ENCODE measurements at places on chromosomes 2 and 18.

DNA sequence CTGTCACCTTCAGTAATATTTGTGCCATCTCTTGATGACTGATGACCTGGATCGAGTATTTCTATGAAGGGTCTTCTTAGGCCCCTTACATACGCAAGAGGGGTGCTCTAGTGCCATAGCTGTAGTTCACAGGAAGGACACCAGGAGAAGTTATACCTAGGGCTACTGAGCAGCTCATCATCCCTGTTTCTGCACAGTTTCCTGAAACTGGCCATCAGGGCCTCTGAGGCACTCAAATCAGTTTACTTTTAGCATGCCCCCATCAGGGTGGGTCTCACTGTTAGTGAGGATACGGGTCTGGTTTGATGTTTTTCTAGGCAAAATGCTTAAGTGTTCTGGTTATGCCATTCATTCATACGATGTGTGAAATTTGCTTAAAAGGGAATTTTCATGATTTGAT lies 20.0 kb upstream of the FBLN7 start:
- DNase-seq: no peak

GRCh38 chr2:37615804-37616676 lies 55.4 kb downstream of the CDC42EP3 start:
- DNase-seq: peak; percentile 47

DNA sequence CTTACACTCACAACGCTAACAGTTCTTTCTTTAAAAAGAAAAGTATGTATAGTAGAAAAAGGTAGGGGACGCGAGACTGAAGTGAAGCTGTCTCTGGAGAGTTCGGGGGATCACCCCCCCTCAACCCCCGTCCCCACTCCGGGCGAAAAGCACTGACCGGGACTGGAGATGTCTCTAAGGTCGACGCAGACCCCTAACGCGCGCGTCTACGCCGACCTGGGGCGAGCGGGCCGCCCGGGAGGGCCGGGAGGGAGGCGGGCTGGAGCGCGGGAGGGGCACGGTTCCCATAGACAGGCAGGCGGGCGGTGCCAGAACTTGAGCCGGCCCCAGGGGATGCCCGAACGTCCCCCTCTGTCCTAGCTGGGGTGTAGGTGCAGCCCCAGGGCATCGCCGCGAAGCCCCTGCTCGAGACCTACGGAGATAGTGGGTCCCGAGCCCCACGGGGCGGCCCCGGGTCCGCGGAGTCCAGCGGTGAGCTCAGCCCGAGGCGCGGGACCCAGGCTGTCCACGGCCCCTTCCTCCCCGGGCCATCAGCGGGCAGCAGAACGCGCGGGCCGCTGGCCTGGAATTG lies 82.2 kb downstream of the CHRNA1 start:
- DNase-seq: peak; percentile 49

GRCh38 chr2:60530660-60531281 lies 22.7 kb downstream of the BCL11A start:
- DNase-seq: no peak

GRCh38 chr18:61735564-61736102 lies 157.2 kb downstream of the RNF152 start:
- no peak for DNase-seq

DNA sequence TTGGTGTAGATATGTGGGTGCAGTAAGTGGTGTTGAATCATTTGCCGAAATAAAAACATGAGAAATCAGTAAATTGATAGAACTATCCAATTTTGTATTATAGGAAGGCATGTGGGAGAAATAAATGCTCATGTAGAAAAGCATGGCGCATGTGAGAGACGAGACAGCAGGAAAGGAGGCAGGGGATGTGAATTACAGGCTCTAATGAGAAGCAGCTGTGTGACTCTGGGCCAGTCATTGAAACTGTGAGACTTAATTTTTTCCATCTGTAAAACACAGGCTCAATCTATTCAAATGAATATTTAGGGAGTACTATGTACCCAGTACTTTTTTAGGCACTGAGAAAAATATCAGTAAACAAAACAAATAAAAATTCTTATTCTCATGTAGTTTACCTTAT lies 42.6 kb upstream of the MAP3K20 start:
- no peak for DNase-seq

DNA sequence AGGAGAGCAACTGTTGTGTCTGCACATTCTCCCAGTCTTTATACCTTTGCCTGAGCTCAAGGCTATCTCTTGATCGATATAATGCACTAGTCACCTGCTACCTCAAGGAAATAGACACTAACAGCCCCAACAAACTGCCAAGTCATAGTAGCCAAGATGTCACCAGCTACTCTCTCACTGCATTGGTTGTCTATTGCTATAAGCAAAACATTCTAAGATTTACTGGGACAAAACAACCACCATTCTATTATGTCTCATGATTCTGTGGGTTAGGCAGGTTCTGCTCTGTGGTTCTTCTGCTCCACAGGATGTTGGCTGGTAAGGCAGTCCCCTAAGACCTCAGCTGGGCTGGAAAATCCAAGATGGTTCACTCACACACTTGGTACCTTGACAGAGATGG lies 28.5 kb upstream of the MLPH start:
- no peak for DNase-seq

- no peak for DNase-seq
Observed at GRCh38 chr2:238527565-238527964, 100.8 kb downstream of the ASB1 start.

- no peak for DNase-seq
Observed at GRCh38 chr18:56962322-56962721, 184.6 kb upstream of the BOD1L2 start.

GRCh38 chr2:98835831-98836385 lies 100.1 kb downstream of the CRACDL start:
- DNase-seq: no peak

DNA sequence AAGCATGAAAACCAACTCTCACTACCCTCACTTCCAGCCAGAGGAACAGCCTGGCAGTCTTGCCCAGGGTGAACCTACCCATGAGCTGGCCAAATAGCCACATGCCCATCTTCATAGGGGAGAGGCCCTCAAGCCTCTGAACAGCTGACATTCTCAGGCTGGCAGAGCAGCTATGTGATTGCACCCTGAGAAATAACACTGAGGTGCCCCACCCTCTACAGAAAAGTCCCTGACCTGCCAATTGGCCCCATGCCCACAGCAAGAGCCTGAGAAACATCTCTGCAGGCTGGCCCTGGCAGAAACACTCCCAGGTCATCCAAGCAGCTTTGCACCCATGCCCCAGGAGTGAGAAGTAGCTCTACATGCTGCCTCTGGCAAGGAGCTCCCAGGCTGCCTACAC lies 127.4 kb upstream of the OTX1 start:
- no peak for DNase-seq

- DNase-seq: no peak
Observed at GRCh38 chr18:3179430-3180089, 40.2 kb downstream of the MYOM1 start.

GRCh38 chr2:54604871-54605270 lies 118.6 kb upstream of the EML6 start:
- no peak for DNase-seq

- no peak for DNase-seq
Observed at GRCh38 chr18:58446391-58447060, 182.4 kb downstream of the ALPK2 start.

GRCh38 chr18:22673182-22673862 lies 255.6 kb upstream of the CTAGE1 start:
- no peak for DNase-seq

GRCh38 chr2:100983684-100984310 lies 18.3 kb upstream of the RPL31 start:
- no peak for DNase-seq

GRCh38 chr2:213149949-213150314 lies 1.5 kb downstream of the IKZF2 start:
- no peak for DNase-seq

DNA sequence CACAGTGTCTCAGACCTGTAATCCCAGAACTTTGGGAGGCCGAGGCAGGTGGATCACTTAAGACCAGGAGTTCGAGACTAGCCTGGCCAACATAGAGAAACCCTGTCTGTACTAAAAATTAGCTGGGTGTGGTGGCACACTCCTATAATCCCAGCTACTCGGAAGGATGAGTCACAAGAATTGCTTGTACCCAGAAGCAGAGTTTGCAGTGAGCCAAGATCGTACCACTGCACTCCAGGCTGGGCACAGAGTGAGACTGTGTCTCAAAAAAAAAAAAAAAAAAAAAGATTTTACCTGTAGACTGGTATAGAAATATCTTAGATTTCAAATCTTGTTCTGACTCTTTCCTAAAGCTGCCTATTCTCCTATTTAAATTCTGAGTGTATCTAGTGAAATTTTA lies 7.2 kb upstream of the KLHL29 start:
- no peak for DNase-seq

GRCh38 chr2:124258140-124258880 lies 233.2 kb downstream of the CNTNAP5 start:
- no peak for DNase-seq

DNA sequence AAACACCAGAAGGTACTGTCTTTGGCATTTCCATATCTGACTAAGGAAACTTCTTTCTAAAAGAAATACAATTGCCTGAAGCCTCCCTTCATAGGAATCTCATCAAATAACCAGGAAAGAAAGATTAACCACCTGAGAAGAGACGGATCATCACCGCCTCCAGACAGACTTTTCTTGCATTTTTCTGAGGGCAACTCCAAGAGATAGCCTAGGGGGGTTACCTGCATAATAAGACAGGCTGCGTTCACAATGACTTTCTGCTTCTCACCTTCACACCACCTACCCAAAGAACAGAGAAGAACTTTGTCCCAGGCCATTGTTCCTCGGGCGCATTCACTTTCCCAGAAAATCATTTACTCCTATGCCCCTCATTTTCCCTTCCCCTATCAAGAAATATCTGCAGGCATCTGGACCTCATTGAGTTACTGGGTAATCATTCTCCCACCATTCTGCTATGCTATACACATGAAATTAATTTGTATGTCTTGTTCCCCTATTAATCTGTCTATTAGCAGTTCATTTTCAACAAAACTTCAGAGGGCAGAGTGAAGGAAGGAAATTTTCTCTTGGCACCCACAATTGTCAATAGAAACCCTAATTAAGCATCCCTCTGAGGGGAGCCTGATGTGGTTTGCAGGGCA lies 8.3 kb upstream of the POMC start:
- no peak for DNase-seq

GRCh38 chr2:98242003-98242402 lies 104.3 kb upstream of the CNGA3 start:
- no peak for DNase-seq

DNA sequence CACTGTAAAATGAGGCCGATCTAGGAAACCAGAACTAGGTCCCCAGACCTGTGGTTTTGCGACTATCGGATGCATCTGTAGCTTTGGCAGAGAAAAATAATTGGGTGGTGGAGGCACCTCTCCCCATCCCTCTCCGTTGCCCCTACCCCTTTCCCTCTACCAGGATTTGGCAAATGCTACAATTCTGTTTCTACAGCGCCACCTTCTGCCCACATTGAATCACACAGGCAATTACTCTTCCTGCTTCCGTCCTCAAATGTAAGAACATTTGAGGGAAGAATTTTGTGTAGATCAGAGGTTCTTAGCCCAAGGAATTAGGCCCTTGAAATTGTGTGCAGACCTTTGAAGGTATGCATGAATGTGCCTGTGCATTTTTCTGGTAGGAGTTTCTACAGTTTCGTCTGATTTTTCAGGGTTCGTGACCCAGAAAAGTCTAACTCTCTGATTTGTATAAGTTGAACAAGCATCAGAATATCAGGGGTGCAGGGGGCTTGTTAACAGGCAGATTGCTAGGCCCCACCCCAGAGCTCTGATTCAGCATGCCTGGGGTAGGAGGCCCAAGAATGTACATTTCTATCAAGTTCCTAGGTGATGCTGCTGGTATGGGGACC lies 11.2 kb downstream of the ATP6V1B1 start:
- peak; percentile 54 for DNase-seq

GRCh38 chr18:9066817-9067306 lies 35.6 kb upstream of the NDUFV2 start:
- DNase-seq: no peak

DNA sequence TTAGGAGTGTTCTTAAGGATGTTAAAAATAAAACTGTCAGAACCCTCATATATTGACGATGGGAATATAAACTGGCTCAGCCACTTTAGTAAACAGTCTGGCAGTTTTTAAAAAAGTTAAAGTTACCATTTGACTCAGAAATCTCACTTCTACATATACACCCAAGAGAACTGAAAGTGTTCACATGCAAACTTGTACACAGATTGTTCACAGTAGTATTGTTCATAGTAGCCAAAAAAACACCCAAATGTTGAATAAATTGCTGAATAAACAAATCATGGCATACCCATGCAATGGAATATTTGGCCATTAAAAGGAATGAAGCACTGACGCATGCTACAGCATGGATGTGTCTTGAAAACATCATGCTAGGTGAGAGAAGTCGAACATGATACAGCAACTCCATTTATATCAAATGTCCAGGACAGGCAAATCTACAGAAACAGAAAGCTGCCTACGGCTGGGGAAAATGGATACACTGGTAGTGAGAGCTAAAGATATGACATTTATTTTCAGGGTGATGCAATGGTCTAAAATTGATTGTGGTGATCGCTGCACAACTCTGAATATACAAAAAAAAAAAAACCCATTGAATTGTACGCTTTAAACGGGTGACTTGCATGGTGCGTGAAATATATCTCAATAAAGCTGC lies 10.1 kb downstream of the RPL31 start:
- DNase-seq: no peak

DNA sequence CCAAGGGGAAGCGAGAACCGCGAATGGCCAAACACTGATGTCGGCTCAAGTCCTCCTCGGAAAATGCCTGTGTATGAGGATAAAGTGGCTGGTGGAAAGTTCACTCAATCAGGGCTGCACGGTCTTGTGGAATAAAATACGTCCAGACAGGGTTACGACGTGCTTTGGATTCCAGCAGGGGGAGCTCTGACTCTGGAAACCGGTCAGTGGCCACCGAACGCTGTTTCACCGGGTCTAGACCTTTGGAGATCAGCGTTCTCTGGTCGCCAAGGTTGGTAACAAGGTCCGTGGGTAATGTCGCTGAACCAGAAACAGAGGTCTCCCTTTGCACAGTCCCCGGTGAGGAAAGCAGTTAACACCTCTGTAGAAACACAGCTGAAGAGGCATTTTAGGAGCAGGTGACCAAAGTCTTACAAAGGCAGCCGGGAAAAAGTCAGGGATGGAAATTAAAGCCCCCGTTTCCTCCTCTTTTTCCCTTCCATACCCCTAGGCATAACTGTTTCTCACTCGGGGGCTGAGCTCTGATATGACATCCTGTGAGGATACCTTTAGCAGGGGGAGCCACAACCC lies 47.8 kb downstream of the CDCA7 start:
- DNase-seq: peak; percentile 71

GRCh38 chr2:138665937-138666336 lies 114.3 kb downstream of the NXPH2 start:
- no peak for DNase-seq

DNA sequence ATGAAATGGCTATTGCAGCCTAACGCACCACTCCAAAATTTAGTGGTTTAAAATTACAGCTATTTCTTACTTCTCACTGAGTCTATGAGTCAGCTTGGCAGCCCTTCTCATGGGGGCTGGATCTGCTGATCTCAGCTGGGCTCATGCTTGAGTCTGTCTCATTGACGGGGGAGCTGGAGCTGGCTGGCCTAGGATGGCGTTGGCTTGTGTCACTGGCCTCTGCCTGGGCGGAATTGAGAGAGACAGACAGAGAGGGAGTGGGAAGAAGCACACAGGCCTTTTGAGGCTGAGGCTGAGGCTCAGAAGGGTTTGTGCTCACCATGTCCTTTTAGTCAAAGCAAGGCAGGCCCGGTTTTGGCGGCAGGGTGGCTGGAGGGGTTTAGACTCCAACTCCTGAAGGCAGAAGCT lies 412.1 kb upstream of the MYT1L start:
- DNase-seq: no peak

Measured in activated CD4-positive, alpha-beta T cell treated with anti-CD3 and anti-CD28 coated beads, Interleukin-2, amount 50 U/mL, for 48 hours (primary cell).